ENCODE measurements at places on chromosomes 4 and X. TPM values are rescaled to one million over a fixed set of nuclear protein-coding genes. Genes with fewer than 3 reads are reported as not detected.

DNA sequence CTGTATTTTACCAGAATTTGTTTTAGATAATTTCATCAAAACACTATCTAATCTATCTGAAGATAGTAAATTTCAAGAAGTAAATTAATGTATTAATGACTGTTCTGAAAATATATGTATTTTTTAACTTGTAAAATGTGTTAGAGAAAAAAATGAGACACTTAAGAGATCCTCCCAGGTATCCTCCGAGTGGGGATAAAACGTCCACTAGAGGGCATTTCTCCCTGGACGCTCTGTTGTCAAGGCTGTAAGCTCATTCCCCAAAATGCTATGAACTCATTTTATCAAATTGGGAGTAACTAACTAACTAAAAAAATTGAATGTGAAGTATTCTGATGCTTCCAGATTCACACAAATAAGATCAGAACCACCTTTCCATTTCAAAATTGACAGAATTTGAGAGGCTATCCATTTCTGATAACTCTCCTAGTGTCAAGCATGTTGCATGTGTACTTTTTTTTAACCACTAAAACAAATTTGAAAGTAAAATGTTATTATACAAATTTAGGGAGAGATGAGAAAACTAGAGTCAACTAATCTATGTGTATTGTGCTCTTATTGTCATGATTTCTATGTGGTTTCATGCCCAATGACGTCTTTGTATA lies 337.3 kb upstream of the HS3ST1 start:
- no peak for DNase-seq

GRCh38 chr4:116838609-116839008 lies 246.8 kb downstream of the TRAM1L1 start:
- DNase-seq: no peak

GRCh38 chr4:73453701-73454005 lies 17.6 kb downstream of the AFP start:
- DNase-seq: no peak

GRCh38 chr4:142088906-142089305 lies 452.5 kb downstream of the IL15 start:
- peak; percentile 23 for DNase-seq

CACNA1F gene
- polyA plus RNA-seq: not detected

KCNIP4 gene
- polyA plus RNA-seq: 3.0 TPM

GRCh38 chr4:54197926-54198325 lies 31.2 kb upstream of the PDGFRA start:
- no peak for DNase-seq

GCNA gene
- 3.3 TPM for polyA plus RNA-seq

DNA sequence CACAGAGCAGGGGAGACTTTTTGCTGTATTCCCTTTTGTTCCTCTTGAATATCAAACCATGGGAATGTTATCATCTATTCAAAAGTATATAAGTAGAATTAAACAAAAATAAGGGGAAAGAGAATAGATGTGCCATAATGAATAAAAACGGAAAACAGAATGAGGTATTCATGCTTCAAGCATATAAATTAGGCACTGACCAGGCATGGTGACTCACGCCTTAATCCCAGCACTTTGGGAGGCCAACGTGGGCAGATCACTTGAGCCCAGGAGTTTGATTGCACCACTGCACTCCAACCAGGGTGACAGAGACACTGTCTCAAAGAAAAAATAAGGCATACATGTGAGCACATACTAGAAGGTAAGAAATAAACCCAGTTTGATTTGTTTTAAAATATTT lies 16.3 kb upstream of the NEUROG2 start:
- no peak for DNase-seq

ETDC gene
- polyA plus RNA-seq: not detected
